ENCODE measurements at places on chromosomes 12 and 14.

GRCh38 chr14:55329999-55330710, 58.9 kb downstream of the FBXO34 start:
- no peak for DNase-seq

DNA sequence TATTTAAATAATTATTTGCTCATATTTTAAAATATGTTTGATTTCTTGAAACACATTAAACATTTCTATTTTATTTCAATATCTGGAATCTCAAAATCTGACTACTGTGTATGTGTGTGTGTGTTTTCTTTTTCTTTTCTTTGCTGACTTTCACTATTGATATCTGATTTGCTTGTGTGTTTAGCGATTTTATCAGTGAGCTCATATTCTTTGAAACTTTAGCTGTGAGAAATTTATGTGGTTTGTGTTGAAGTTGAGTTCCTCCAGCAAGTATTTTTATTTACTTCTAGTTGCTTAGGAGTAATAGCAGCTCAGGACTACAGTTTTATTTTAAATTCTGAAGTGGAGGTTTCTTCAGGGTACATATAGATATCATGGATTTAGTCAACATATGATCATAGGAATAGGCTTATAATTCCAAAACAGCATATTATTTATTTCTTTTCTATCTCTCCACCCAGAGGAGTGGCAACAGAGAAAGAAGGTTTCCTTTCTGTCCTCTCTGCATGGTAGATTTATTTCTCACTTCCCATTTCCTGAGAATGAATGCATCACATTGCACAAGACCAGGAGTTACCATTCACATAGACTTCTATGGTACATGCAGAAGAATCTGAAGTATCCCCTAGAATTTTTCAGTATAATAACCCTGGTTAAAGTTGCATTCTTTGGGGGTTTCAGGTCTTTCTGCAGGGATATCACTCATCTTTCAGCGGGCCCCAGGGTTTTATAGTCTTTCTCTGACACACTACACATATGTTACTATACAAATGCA, 60.5 kb downstream of the PTPRQ start:
- no peak for DNase-seq

GRCh38 chr14:104339829-104340228, 201.4 kb downstream of the KIF26A start:
- no peak for DNase-seq

DNA sequence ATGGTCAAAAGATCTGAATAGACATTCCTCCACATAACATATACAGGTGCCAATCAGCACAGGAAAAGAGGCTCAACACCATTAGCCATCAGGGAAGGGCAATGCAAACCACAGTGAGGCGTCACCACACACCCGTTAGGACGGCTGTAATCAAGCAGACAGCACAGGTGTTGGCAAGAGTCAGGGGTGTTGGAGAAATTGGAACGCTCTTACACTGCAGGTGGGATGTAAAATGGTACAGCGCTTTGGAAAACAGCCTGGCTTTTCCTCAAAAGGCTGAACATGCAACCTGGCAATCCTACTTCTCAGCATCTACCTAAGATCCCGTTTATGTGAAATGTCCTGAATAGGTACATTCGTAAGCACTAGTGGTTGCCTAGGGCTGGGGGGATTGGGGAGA, 21.5 kb upstream of the MMP17 start:
- no peak for DNase-seq

GRCh38 chr12:31089072-31089471, 15.4 kb downstream of the DDX11 start:
- no peak for DNase-seq

DNA sequence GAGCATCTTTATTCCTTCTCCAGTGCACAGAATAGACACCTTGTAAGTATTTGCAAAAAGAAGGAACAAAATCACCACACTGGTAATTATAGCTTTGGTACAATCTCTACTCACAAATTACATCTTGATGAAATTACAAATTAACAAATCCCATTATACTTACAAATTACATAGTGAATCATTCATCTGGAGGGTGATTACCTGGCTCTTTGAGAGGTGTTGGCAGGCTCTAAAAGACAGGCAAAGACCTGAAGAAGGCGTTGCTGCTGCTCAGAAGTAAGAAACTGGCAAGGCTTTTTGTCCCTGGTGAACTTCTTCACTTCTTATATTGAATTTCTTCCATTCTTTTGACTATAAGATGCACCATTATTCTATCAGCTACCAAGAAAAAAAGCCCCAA, 21.7 kb upstream of the LMNTD1 start:
- no peak for DNase-seq

- no peak for DNase-seq
Measured at GRCh38 chr12:39354955-39355354, 88.0 kb downstream of the KIF21A start.

GRCh38 chr14:80491131-80491530, 279.8 kb upstream of the DIO2 start:
- DNase-seq = no peak

GRCh38 chr12:62694632-62695031, 228.0 kb downstream of the MON2 start:
- DNase-seq = no peak

- no peak for DNase-seq
Measured at GRCh38 chr14:91464615-91465205, 45.4 kb downstream of the PPP4R3A start.

- DNase-seq = no peak
Measured at GRCh38 chr14:78319887-78320635, 149.9 kb downstream of the NRXN3 start.

DNA sequence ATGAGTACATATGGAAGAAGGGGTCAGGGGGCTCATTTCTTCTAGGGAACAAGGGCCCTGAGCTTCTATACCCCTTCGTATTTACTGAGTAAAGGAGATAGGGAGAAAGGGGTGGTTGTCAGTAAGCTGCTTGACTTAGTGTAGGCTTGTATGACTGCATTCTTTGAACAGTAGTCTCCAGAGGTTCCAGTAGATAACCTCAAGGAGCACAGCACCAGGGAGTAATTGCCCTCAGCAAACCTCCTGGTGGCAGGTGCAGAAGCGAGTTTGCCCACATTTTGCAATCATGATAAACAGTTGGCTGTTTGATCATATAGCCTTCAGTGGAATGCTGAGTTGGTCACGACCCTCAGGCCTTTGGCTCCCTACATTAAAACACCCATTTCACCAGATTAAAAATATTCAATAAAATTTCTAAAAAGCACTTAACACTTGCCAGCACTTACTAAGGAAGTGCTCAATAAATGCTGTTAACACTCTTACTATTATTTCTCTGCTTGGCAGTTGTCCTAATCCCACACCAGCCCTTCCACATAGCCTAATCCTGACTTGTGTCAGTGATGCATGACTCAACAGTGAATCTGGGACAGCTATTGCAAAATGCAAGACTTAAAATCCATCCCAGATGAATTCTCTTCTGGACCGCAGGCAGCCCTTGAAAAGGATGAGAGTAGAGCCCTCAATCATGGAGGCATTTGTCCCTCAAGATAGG, 3.7 kb upstream of the DHRS4L2 start:
- no peak for DNase-seq

GRCh38 chr12:1838994-1839365, 18.6 kb downstream of the LRTM2 start:
- no peak for DNase-seq

- no peak for DNase-seq
Measured at GRCh38 chr12:130369816-130370215, 32.1 kb downstream of the PIWIL1 start.

DNA sequence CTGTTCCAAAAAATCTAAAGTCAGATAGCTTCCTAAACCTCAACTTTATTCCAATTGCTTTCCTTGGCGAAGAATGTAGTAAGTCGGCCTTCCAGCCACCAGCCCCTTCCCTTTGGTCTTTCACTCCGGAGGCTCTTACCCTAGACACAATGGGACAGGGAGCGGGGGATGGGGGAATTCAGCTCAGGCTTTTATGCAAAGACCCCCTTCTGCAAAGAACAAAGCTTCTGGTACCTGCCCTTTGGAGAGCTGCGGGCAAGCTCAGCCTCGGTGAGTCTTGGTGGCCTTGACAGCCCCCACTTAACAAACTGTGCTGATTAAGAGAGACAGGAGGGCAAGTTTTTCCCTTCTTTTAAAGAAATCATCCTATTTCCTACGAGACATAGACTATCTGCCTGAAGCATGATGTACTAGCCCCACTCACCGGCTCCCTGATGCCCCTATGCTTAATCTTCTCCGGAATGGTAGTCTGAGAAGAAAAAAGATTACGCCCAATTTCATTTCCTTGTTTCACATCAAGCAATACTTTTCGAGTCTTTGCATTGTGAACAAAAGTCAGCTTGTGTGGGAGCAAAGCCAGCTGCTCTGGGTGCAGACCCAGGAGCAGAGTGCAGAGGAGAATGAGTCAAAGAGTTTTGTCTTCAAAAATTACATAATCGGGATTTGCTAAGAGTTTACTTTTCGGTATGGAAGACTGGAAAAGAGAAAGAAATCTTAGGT, 1.5 kb upstream of the NANOG start:
- no peak for DNase-seq

DNA sequence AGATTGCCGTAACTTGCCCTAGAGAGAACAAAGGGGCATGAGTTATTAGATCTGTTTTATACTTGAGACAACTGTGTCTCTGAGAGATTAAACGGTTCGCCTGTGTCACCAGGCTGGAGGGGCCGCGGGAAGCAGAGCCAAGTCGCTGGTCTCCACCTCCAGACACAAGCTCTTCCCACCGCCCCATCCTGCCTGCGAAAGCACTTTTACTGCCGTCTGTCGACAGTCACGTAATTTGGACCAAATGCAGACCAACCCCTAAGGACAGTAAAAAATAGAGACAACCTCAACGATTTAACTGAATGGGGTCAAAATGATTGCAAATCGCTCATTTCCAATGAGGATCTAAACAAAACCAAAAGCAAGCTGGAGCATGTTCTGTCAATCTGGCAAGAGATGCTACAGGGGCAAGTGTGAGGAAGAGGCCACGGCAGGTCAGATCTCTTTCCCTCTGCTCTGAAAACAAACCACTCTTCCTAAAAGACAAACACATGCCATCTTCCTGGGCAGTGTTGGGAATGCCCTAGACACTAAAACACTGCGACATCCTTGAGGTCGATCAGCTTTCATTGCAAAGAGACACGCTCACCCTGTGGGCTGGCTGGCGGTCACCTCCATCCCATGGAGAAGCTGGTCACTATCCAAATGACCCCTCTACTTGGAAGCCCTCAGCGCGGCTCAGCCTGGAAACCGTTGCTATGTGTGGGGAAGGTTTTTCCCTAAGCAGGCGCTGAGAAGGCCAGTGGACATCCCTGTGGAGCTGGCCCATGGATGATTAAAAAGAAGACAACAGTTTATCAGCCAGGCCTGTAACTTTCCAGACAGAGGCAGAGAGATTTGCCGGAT, 17.1 kb downstream of the GSC start:
- no peak for DNase-seq

DNA sequence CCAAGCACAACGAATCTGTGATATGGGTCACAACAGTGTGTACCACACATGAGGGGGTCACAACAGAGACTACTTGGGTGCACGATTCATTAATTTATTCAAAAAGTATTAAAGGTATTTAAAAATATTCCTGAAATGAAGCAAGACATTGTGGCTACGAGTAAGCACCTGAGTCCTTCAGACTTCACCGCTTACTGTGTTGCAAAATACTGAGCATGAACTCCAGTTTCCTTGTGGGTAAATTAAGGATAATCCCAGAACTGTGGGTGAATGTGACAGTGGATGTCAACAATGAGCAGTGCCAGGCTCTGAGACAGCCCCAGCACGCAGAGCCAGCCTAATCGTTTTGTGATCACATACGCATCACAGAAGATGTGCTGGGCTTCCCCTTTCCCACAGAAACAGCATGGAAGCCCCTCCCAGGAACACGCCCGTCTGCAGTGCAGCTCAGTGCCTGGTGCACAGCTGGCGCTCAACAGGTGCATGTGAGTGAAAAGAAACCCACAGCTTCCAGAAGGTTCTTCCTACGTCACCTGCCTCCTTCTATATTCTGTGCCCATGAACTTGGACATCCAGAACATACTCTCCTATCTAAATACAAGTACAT, 29.1 kb downstream of the CDC42BPB start:
- DNase-seq = no peak

GRCh38 chr12:79206871-79207270, 342.3 kb downstream of the SYT1 start:
- DNase-seq = no peak

- DNase-seq = no peak
Measured at GRCh38 chr12:11307143-11307542, 3.1 kb downstream of the PRB4 start.

- DNase-seq = no peak
Measured at GRCh38 chr12:89166525-89166934, 185.8 kb downstream of the DUSP6 start.

DNA sequence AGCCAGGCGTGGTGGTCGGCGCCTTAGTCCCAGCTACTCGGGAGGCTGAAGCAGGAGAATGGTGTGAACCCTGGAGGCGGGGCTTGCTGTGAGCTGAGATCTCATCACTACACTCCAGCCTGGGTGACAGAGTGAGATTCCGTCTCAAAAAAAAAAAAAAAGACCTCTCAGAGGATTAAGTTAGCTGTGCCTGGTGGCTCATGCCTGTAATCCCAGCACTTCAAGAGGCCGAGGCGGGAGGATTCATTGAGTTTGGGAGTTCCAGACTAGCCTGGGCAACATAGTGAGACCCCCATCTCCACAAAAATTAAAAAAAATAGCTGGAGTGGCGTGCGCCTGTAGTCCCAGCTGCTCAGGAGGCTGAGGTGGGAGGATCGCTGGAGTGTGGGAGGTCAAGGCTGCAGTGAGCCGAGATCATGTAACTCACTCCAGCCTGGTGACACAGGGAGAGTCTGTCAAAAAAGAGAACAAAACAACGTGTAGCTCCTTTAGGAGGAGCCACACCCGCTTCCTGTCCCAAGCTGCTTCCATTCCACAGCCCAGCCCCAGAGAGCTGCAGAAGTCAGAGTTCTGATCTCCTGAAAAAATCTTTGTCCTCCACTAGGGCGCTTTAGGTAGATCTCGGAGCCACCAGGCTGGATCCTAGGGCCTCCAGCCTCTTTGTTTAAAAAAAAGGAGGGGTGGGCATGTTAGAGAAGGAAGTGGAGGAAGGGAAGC, 11.5 kb upstream of the ULK1 start:
- no peak for DNase-seq

DNA sequence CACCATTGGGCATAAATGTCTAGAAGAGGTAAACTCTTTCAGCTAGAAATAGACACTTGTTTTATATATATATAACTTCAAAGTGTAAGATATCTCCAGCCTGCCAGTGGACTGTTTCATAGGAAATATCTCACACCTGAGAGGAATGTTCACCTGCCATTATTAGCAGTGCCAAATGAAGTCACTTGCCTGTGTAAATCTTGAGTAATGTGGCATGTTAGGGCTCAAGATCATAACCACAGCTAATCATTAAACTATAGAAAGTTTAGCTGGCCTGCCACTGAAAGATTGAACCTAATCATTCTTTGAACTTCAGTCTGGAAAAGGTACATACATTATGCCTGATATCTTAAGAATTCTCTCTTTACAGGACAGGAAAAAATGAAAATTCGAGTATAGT, 25.5 kb upstream of the KCNJ8 start:
- DNase-seq = no peak

DNA sequence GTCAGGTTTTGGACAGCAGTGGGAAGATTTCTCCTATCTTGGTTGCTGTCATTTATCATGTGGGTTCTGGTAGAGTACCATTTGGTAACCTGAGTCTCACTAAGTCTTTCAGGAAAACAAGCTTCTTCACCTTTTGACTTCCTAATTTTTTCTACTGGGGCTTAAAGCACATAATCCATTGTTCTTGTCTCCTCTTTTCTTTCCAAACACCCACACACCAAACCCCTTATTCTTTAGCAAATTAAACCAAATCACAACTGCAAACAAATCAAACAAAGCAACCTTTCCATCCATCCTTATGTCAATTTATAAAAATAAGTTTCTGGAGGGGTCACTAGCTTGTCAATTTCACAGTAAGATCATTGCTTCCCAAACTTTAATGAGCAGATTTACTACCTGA, 84.1 kb downstream of the ATP23 start:
- no peak for DNase-seq

- no peak for DNase-seq
Measured at GRCh38 chr12:6233121-6233971, 33.1 kb downstream of the CD9 start.
